ENCODE measurements at places on chromosomes 1 and 21.

GRCh38 chr1:173057984-173058383 lies 7.2 kb upstream of the TNFSF18 start:
- no peak for DNase-seq

- no peak for DNase-seq
These were observed 34.3 kb upstream of the PSMG1 start for GRCh38 chr21:39217356-39218081.

DNA sequence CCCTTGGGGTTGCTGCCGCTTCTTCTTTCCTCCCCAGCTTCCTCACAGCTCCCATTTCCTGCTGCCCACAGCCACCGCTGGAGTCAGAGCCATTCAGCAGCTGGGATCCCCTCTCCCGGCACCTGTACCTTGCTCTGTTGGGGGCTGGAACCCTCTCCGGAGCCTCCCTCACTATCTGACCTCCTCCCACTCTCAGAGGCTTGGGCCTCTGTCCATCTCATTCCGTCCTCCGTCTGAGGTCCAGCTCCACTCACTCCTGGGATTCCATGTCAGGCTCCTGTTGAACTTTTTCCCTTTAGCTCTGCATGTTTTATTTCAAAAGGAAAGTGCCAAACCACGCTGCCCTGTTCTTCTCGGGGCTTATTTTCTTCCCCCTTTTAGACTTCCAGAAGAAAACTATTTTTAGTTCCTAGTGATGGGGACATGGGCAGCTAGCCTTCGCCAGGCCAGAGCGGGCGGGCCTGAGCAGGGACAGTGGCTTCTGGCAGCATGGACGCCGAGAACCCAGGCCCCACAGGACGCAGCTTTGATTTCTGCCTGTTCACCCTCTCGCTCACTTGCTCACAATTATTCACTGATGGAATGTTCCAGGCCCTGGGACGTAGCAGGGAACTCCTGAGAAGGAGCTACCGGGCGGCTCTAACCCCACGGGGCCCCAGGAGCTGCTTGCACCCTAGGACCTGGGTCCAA lies 79.2 kb downstream of the ARHGEF10L start:
- DNase-seq = no peak

- DNase-seq = no peak
These were observed 130.3 kb downstream of the CASZ1 start for GRCh38 chr1:10665930-10666850.

- DNase-seq = no peak
These were observed 83.1 kb upstream of the HAO2 start for GRCh38 chr1:119285482-119285881.

All from Calu3 (cell line).